Occipital lobe (tissue), 3 donors: ENCODE measurements at places on chromosomes 3 and 15.

DNA sequence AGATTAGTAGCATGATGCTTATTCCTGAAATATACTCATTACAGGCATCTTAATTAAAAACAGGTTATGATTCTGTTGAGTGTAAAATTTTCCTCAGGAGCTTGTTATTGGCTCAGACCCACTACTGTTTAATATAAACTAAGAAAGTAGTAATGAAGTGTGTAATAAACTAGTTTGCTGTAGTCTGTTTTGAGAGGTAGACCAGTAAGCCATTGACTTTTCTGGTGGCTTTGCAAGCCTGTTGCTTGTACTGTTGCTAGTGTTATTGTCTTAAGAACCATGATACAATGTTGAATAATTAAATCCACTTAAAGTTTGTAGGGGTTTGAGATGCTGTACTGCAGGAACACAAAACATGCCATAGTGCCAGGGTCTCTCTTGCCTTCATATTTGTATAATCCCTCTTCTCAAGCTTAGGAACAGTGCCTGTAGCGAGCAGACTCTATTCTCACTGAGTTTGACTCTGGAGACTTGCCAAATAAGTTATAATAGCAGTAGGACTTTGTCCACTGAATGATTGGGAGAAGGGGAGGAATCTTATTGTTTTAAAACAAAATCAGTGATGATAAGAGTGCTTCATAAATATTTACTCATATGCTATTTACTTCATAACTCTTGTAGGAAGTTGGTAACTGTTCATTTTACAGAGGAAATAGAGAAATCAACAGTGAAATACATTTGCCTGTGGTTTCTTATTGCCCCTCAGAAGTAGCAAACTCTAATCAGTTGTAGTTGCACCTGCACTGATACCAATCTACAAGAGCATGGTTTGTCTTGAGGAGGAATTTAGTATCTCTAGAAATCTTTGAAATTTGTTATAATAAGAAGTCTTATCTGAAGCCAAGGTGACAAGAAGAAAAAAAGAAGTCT lies 13.4 kb downstream of the TCF12 start:
- DNase-seq, result no peak

DNA sequence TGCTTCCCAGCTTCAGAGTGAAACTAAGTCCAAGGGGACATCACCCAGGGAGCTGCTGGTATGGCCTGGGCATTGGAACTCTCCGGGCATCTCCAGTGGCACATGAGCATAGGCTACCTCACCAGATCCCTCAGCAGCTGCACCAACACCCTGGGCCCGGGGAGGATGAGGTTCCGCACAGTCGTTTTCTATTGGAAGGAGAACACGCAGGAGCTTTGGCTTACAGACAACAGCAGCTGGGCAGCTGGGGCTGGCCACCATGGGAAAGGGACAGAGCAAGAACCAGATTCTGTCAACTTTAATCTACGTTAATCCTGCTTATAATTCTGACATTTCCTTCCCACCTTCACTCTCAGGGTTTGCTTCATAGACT lies 65.5 kb downstream of the MYO1E start:
- peak; percentile 23 for DNase-seq

- DNase-seq, result no peak
These were observed 24.8 kb downstream of the GABRR3 start for GRCh38 chr3:98010194-98010882.

GRCh38 chr3:197289726-197290125 lies 8.7 kb downstream of the DLG1 start:
- no peak for DNase-seq

- no peak for DNase-seq
These were observed 2.9 kb downstream of the SAMD7 start for GRCh38 chr3:169914321-169914720.

DNA sequence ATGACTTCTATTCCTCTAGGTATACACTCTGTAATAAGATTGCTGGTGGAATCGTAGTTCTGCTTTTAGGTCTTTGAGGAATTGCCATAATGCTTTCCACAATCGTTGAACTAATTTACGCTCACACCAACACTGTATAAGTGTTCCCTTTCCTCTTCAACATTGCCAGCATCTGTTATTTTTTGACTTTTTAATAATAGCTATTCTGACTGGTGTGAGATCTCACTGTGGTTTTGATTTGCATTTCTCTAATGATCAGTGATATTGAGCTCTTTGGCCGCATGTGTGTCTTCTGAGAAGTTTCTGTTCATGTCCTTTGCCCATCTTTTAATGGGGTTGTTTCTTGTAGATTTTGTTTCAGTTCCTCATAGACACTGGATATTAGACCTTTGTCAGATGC lies 12.8 kb downstream of the NXPE3 start:
- DNase-seq, result no peak

- no peak for DNase-seq
These were observed 204.9 kb upstream of the CGNL1 start for GRCh38 chr15:57171426-57171825.

GRCh38 chr3:127551178-127551577 lies 39.4 kb downstream of the TPRA1 start:
- no peak for DNase-seq

GRCh38 chr3:102057781-102058421 lies 208.6 kb downstream of the NFKBIZ start:
- no peak for DNase-seq

- peak; percentile 68 for DNase-seq
These were observed 200.3 kb upstream of the PFN2 start for GRCh38 chr3:150170852-150171520.

- no peak for DNase-seq
These were observed 81.1 kb downstream of the CHSY1 start for GRCh38 chr15:101170568-101171350.

DNA sequence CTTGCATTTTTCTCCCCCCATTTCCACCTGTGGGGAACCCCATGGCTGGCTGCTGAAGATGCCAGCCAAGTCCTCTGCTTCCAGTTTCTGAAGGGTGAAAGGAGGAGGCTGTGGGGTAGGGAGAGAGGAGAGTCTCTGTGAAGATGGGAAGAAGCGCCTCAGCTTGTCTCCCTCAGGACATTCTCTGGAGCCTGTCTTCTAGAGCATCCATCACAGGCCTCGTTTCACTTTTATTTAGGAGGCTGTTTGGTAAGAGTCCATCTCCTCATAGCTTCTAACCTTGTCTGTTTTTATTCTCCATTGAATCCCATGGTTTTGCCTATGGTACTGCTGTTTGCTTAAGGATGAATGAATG lies 8.8 kb upstream of the LCTL start:
- no peak for DNase-seq

DNA sequence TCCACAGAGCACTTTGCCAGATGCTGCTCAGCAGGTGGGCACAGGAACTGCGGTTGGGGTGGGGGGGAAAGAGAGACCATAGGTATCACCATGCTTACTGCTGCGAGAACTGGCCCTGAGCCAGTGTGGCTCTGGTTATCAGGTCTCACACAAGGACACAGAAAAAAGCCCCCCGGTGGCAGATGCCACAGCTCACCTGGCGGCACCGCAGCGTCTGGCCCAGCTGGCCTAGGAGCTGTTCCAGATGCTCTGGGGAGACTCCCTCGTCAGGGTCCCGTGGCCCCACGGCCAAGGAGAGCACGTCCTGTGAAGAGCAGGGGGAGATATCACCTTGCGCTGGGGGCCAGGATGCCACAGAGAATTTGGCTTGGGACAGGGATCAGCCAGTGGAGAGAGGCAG lies 10.8 kb downstream of the CDAN1 start:
- DNase-seq, result no peak

- no peak for DNase-seq
These were observed 108.3 kb upstream of the CHL1 start for GRCh38 chr3:88267-88666.

- DNase-seq, result no peak
These were observed 54.9 kb downstream of the CYP11A1 start for GRCh38 chr15:74312445-74313007.
